ENCODE measurements at places on chromosomes 7 and 10.

DNA sequence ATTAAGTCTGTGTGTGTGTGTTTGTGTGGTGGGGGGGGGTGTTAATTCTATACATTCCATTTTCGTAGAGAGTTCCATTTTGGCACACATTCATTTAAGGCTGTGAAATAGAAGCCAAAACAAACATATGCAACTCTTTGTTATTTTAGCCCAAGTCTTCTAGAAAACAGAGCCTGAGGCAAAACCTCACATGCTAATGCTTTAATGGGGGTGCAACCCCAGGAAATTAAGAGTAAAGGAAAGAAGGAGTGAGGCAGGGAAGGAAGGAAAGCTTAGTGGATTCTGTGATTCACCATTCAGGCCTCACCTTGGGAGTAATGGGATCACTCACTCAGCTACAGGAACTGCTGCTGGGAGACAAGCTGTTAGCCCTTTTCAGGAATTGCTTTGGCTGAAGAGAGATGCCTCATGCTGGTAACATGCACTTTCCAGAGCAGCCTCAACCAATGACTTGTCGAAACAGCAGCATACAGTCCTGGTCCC is 73.0 kb upstream of the CTTNBP2 start:
- no peak for DNase-seq

DNA sequence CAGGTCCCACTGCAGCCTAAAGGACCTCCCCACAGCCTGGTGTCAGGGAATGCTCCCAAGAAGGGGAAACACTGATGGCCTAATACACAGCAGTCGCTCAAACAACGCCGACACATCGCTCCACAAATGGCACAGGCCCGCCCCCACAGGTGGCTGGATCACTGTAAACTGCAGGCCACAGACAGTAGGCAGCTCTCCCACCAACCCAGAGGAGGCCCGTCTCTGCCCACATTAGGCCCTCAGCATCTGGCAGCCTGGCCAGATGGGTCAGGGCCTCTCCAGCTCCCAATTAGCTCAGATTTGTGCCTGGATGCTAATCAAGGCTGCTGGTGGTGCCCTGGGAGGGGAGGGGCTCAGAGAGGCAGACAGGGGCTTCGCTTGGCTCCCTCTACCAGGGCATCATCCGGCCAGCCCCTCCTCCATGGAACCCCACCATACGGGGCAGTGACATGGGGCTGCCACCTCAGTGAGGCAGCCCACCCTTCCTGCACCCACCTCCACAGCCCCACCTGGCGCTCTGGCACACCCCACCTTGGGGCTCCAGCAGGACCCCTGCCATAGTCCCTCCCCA is 42.7 kb downstream of the CAMK2B start:
- DNase-seq, result no peak

DNA sequence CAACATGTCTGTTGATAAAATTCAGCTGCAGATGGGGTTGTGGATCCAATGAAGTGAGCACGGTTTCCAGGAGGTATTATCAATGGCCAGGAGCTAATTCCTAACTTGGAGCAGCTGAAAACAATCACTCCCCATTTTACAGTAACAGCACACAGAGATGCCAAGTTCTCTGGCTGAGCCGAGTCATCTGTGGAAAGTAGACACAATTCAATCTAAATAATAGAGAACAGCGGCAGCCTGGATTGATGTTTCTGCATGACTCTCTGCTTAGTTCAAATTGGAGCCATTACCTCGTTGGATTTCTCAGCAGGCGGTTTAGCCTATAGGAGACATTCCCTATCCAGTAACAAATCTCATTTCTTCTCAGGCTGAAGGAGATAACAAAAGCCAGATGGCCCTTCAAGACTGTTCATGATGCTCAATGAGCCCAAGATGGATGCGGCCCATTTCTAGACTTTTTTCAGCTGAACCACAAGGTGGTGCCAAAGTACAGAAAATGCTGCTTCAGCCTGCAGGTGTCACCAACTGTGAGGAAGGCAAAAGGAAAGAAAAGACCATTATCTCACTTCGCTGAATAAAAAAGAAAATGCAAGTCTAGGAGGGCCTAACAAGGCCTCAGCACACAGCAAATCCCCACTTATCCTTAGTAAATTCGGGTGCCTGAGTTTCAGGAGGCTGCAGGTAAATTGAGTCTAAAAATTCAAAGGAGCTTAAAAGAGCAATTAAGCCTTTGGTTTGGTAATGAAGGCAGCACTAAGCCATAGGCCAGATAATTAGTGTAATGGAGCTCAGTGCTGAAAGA is 83.7 kb downstream of the SLC16A9 start:
- DNase-seq, result peak; percentile 30

- no peak for DNase-seq
Observed at GRCh38 chr10:123884907-123885381, 6.7 kb downstream of the CPXM2 start.

GRCh38 chr7:38335492-38336147 is 62.2 kb upstream of the TARP start:
- peak; percentile 76 for DNase-seq

DNA sequence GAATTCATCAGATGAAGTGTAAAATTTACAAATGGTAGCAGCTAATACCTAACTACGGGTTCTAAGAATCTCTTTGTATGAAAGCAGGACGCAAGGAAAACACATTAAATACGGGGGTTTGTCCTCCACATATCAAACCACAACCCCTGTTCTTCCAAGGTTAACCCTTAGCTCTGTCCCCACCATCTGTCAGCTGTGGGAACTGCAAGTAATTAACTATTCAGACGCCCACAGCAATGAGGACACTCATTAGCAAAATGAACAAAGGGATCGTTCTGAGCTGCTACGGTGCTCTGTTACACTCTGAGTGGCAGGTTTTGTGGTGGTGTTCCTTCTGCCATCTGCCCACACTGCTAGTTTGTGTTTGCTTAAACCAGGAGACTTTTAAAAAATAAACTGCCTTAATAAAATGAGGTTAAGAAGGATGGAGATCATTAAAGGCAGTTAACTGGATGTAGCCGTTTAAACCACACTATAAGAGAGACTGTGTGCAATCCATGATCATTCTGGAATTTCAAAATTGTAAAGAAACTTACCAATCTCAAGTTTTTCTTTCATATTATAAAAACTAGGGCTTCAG is 51.4 kb downstream of the C10orf67 start:
- DNase-seq, result no peak

All from NCI-H1930 (cell line).